Hepatocyte (in vitro differentiated cells): ENCODE measurements at places on chromosomes 7 and 10. TPM values are rescaled to one million over a fixed set of nuclear protein-coding genes. Genes with fewer than 3 reads are reported as not detected.

GRCh38 chr10:44731283-44731682 lies 179.9 kb upstream of the TMEM72 start:
- DNase-seq: no peak
- H3K4me3 ChIP-seq: no peak overlapping the region
- H3K4me1 ChIP-seq: no peaks in the 10 kb centered on the region
- H3K27me3 ChIP-seq: no peaks in the 10 kb centered on the region
- H3K27ac ChIP-seq: no peak overlapping the region
- H3K36me3 ChIP-seq: no peaks in the 10 kb centered on the region

GRCh38 chr7:51121036-51121790 lies 195.4 kb downstream of the COBL start:
- H3K4me3 ChIP-seq: no peak overlapping the region
- H3K27me3 ChIP-seq: no peaks in the 10 kb centered on the region
- no peak for DNase-seq
- no peak overlapping the region for H3K27ac ChIP-seq

- no peak overlapping the region for H3K4me3 ChIP-seq
- no peaks in the 10 kb centered on the region for H3K27me3 ChIP-seq
- DNase-seq: peak; percentile 15
- H3K36me3 ChIP-seq: no peaks in the 10 kb centered on the region
Measured at GRCh38 chr10:61752111-61753011, 89.6 kb downstream of the CABCOCO1 start.

- DNase-seq: no peak
- no peak overlapping the region for H3K27ac ChIP-seq
- H3K4me3 ChIP-seq: no peak overlapping the region
- no peaks in the 10 kb centered on the region for H3K4me1 ChIP-seq
Measured at GRCh38 chr7:146208492-146208891, 91.9 kb downstream of the CNTNAP2 start.

DNA sequence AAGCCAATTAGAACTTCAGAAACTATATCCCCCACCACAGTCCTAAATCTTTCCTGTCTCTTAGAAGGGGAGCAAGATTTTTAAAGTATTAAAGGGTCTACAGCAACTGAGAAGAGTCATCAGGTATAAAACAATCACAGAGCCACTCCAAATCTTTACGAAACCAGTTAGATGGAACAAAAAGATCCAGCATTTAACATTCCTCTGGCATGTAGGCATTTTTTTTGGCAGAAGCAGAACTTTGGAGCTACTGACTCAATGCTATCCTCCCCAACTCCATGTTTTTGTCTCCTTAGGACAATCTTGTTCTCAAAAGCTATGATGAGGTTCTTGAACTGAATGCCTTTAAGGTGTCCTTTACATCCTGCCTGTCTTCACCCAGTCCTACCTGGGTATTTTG lies 333.3 kb downstream of the PRPF18 start:
- H3K27ac ChIP-seq: no peak overlapping the region
- no peaks in the 10 kb centered on the region for H3K36me3 ChIP-seq
- H3K27me3 ChIP-seq: no peaks in the 10 kb centered on the region
- H3K4me3 ChIP-seq: no peak overlapping the region
- DNase-seq: no peak
- no peaks in the 10 kb centered on the region for H3K4me1 ChIP-seq

DNA sequence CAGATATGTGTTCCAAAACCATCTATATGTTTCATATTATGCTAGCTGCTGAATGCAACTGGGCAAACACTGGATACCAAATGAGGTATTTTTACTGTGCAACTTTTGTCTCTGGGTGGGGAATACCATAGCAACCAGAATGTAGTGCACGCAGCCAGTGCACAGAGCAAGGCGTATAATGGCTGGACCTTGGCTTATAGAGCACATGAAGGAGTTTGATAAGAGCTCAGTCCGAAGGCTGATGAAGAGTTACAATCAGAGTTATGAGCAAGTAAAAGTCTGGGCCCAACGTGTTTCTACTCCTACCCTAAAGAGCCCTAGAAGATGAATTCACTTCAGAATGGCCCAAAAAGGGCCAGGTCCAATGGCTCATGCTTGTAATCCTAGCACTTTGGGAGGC lies 82.2 kb downstream of the MET start:
- DNase-seq: no peak
- no peaks in the 10 kb centered on the region for H3K36me3 ChIP-seq
- no peaks in the 10 kb centered on the region for H3K4me1 ChIP-seq
- no peak overlapping the region for H3K27ac ChIP-seq

- H3K36me3 ChIP-seq: no peaks in the 10 kb centered on the region
- H3K27ac ChIP-seq: no peak overlapping the region
- H3K27me3 ChIP-seq: no peaks in the 10 kb centered on the region
- DNase-seq: no peak
- H3K4me1 ChIP-seq: peaks cover 10% of the 10 kb centered on the region
Measured at GRCh38 chr7:5572439-5572838, 148.8 kb upstream of the TNRC18 start.

- H3K36me3 ChIP-seq: no peaks in the 10 kb centered on the region
- H3K27me3 ChIP-seq: no peaks in the 10 kb centered on the region
- DNase-seq: no peak
- H3K4me1 ChIP-seq: no peaks in the 10 kb centered on the region
- no peak overlapping the region for H3K27ac ChIP-seq
- H3K4me3 ChIP-seq: no peak overlapping the region
Measured at GRCh38 chr10:6254201-6254600, 51.5 kb downstream of the PFKFB3 start.

DNA sequence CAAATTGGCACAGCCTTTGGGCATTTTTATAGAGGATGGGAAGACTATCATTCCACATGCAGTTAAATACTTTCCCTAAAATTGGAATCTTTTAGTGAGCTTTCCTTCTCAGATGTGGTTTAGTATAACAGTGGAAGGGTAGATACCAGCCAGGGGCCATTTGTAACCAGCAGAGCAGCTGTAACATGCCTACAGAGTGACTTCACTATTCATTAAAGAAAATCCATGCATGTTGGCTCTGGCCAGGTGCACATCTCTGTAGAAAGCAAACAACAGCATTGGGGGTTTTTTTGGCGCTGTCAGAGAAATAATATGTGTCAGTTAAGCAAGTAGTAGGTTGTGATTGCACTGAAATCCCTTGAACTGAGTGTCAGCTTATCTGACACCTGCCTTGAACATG lies 115.6 kb downstream of the LHFPL3 start:
- H3K27me3 ChIP-seq: no peaks in the 10 kb centered on the region
- no peak for DNase-seq
- H3K27ac ChIP-seq: no peak overlapping the region
- H3K4me1 ChIP-seq: no peaks in the 10 kb centered on the region
- no peaks in the 10 kb centered on the region for H3K36me3 ChIP-seq
- no peak overlapping the region for H3K4me3 ChIP-seq

DPYSL4 gene
- polyA plus RNA-seq: 1.8 and 2.1 TPM in 2 replicates

AKR1E2 gene
- polyA plus RNA-seq: 1.6 and 1.9 TPM in 2 replicates

ANKRD16 gene
- polyA plus RNA-seq: 11.5 and 15.7 TPM in 2 replicates

GFRA1 gene
- polyA plus RNA-seq: 0.48 and 1.8 TPM in 2 replicates
